ENCODE measurements at places on chromosomes 2 and 18. TPM values are rescaled to one million over a fixed set of nuclear protein-coding genes. Genes with fewer than 3 reads are reported as not detected.

CYB5A gene
- 129 TPM for total RNA-seq

DNA sequence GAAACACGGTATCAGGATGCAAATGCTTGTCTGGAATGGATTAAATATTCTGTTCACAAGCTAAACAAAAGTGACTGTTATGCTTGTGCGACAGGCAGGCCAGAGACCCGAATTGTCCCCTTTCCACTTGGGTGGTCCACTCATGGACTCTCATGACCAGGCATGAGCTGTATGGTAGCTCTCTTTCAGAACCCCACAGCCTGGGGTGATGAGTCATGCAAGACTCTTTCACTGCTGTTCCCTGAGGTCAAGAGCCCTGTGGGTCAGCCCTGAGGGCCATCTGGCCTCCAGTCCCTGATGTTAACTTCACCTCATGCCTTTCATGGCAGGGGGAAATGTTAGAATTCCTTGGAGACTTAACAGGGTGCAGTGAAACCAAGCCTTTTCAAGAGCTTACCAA is 13.7 kb upstream of the SAP130 start:
- DNase-seq, result no peak

KCNIP3 gene
- total RNA-seq, result 3.0 TPM

DNA sequence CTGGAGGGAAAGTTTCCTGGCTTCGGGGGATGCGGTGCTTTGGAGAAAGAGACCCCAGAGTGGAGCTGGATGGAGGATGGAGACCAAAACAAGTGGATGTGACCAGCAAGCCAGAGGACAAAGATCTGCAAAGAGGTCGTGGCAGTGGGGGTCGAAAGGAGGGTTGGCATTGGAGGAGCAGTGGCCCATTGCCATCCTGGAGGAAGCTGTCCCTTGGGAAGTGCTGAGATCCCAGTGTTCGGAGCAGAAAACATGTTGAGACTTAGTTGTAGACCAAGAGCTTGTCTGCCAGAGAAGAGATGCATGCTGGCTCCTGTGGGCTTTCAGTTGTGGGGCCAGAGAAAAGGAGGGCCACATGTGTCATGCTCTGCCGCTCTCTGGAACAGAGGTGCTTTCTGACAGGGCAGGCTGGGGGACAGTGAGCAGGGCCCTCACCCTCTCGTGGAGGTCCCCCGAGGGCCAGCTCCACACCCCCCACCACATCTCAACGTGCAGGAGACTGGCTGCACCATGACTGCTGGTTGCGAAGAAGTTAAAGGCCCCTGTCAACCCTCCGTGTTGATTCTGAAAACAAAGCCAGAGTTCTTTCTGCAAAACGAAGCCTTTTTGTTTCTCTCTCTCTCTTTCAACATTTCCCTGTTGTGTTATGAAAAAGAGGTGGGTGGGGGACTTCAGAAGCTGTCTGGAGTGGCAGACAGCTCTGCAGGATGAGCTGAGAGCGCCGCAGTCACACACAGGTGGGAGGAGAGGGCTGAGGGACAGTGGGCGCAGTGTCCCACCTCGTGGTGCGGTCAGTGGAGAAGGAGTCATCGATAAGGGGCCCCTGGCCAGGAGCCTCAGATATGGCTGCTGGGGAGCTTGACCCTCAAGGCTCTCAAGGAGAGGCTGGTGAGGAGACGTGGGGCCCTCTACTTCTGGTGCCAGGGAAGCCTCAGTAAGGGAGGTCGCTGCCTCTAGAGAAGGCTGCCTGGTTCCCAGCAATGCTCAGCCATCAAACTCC is 77.6 kb upstream of the BCL2L11 start:
- no peak for DNase-seq

CNDP1 gene
- not detected for total RNA-seq

CCDC121 gene
- total RNA-seq, result 2.5 TPM

DNA sequence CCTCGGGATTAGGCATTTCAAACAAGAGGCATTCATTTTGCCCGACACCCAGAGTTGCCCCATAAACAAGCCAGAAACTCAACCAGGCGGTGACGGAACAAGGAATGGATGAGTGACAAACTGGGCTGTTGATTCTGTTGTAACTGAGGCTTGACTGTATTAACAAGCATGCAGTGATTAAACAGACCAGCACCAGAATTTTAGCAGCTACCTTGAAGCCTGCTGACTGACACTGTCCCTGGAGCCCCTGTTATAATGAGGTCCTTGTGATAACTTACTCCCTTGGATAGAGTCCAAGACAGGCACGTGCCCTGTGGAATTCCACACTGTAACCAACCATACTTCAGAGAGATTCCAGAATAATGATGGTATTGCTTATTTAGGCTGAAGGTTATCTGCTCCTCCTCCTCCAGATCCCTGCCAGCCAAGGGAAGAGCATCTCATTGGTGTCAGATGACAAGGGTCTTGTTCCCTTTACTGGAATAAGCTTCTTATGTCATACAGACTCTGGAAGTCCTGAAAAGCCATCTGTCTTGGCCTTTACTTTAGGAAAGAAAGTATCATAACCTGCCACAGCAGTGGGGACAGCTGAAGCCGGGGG is 97.1 kb upstream of the RMDN2 start:
- no peak for DNase-seq

CYTIP gene
- total RNA-seq, result 6.6 TPM
